CD8-positive, alpha-beta memory T cell (primary cell): ENCODE measurements at places on chromosomes 13 and 19. TPM values are rescaled to one million over a fixed set of nuclear protein-coding genes. Genes with fewer than 3 reads are reported as not detected.

Gene ZNF223
- polyA plus RNA-seq = 2.7 TPM

DNA sequence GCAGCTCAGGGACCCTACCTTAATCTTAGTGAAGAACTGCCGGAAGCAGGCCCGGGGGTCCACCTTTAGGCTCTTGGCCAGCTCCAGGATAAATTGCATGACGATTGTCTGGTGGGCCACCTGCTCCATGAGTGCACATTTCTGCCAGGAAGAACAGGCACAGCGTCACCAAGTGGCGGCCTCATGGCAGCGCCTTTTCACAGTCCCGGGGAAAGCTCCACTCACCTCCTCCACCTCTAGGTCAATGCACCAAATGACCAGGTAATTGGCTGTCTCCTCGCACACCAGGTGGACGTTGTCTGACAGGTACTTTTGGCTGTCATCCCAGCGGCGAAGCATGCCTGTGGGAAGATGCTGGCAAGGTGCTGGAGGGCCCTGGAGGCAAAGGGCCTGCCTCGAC is 8.3 kb downstream of the CDC37 start:
- no peak for DNase-seq

- no peak for DNase-seq
Observed at GRCh38 chr13:109884462-109884861, 98.1 kb upstream of the IRS2 start.

DNA sequence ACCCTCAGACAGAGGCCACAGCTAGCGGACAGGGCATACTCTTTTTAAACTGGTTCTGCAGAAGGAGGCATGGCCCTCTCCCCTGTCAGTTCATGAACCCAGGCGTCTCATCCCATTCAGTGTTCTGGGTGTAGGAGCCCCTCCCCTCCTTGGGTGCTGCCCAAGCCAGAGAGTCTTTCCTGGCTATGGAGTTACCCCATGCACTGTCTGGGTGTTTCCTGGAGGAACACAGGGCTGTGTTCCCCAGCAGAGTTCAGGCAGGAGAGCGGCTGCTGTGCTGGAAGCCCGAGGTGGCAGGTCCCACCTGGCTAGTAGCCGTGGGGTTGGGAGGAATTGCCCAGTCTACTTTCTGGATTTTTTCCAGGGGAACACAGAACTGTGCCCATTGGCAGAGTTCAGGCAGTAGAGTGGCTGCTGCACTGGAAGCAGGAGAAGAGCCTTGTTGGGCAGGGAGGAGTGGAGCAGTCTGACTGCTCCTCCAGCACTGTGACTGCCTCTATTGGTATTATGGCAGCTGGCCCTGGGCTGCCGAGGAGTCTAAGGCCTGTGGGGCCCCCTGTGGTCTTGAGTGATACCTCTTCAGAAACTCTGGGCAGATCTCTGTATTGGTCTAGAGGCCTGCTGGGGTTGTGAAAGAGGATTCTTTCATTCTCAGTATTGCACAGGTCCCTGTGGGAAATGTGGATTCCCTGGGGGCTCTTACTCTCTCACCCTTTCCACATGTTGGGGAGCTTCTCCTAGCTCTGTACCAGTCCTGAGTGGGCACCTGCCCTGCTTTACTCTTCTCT is 168.3 kb downstream of the PCDH20 start:
- no peak for DNase-seq

- DNase-seq = no peak
Observed at GRCh38 chr19:8557642-8558238, 19.5 kb downstream of the MYO1F start.
